NCI-H2081 (cell line): ENCODE measurements at places on chromosomes 7 and 10.

GRCh38 chr10:78170026-78170475 is 136.4 kb downstream of the RPS24 start:
- DNase-seq, result no peak

DNA sequence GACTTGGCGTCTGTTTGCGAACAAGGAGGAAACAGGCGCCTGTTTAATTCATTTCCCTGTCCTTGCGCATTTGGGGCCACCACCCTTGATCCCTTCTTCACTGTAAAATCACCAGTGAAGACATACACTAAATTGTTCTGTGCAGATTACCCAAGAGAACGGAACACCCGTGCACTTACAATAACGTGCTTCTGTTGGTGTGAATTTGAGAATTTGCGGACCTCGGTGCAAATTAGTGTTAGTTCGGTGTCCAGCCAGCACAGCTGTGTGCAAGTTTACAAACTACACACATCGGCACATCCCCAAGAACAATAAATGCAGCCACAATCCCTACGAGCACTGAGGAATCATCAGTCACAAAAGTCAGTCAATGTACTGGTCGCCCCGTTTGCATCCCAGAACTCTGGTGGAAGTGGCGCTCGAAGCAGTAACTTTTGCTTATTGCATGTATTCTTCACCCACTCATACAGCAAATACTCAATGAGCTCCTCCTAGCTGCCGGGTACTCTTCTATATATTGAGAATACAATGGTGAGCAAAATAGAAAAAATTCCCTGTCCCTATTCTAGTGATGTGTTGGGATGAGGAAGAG is 786 bp upstream of the CNOT4 start:
- no peak for DNase-seq

- DNase-seq, result no peak
Measured at GRCh38 chr7:87567052-87567451, 33.6 kb downstream of the ABCB1 start.

GRCh38 chr7:117675497-117676435 is 195.9 kb downstream of the CFTR start:
- DNase-seq, result no peak

DNA sequence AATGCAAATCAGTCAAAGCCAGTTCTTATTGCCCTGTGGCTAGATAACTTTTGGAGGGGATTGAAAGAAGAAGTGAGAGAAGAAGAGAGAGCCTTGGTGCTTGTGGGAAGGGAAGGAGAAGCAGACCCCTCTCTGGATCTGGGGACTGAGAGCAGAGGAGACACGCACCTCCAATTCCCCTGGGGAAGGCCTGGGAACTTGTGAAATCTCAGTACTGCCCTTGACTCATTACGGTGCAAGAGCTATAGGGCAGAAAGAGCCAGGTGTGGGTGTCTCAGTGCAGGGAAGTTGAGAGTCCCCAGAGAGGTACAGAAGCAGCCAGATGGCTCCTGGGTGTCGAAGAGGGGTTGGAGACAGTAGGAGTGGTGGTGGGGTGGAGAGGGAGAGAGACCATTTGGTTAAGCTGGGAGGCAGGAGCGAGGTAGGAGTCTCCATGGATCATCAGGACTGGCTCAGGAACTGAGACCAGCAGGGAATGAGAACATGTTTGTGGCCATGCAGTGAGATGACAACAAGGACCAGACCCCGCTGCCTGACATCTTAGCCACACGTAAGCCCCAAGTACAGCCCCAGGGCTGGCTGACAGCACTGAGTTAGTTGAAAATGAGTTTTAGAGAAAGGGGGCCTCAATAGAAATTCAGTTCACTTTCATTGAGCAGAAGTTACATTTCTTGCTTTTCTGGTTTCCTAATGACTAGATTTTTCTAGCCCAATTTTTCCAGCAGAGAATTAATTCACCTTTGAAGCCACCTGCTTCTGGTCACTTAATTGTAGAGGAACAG is 238.2 kb downstream of the BUB3 start:
- no peak for DNase-seq

DNA sequence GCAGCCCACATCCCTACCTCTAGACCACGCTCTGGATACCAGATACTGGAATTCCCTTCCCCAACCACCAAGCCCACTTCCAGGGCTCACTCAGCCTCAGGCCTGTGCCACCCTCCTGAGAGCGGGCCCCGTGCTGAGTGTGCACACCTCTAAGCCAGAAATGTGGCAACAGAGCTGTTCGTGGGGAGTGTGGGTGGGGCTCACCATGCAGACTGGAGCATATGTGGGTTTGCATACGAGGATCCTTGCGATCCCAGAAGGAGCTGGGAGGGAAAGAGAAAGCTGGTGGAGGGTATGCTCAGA is 13.0 kb upstream of the LIMK1 start:
- DNase-seq, result no peak

GRCh38 chr7:142030848-142031247 is 35.2 kb downstream of the MGAM start:
- DNase-seq, result no peak

GRCh38 chr7:140416560-140416959 is 12.7 kb downstream of the RAB19 start:
- DNase-seq, result no peak

GRCh38 chr10:5711642-5712041 is 27.0 kb downstream of the TASOR2 start:
- DNase-seq, result no peak

DNA sequence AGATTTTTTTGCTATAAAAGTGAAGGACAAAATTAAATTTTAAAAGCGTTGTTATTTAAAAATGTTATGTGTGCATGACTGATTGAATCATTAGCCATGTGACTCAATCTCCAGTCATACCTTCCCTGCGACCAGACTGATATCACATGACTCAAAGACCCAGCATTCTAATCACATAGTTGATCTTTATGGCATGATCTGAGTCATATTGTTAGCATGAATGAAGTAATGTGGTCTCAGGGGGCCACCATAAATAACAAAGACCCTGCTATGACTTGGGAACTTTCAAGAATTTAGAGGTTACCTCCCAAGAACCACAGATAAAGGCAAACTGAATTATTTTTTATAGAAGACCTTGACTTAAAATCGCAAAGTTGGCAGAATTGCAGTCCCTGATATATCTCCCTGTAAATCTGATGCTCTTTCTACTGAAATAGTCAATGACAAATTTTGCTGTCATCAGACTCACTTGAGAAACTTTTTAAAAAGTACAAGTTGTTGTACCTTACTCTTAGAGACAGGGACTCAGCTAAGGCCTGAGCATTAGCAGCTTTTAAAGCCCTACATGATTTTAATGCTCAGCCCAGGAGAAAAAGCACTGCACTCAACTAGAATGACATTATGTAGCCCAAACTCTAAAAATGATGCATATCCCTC is 717.3 kb downstream of the XPNPEP1 start:
- no peak for DNase-seq

DNA sequence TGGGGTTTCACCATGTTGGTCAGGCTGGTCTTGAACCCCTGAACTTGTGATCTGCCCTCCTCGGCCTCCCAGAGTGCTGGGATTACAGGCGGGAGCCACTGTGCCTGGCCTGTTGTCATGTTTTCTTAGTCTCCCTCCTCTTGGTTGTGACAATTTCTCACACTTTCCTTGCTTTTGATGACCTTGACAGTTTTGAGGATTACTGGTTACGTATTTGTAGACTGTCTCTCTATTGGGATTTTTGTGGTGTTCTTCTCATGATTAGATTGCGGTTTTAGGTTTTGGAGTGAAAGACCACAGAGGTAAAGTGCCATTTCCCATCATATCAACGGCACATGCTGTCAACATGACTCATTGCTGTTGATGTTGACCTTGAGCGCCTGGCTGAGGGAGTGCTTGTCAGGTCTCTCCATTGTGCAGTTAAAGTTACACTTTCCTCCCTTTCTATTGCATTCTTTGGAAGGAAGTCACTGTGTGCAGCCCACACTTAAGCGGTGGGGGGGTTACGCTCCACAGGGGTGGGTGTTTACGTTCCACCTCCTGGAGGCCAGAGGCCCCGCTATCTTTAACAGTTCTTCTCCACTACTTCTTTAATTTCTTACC is 10.8 kb downstream of the NEURL1 start:
- DNase-seq, result no peak

DNA sequence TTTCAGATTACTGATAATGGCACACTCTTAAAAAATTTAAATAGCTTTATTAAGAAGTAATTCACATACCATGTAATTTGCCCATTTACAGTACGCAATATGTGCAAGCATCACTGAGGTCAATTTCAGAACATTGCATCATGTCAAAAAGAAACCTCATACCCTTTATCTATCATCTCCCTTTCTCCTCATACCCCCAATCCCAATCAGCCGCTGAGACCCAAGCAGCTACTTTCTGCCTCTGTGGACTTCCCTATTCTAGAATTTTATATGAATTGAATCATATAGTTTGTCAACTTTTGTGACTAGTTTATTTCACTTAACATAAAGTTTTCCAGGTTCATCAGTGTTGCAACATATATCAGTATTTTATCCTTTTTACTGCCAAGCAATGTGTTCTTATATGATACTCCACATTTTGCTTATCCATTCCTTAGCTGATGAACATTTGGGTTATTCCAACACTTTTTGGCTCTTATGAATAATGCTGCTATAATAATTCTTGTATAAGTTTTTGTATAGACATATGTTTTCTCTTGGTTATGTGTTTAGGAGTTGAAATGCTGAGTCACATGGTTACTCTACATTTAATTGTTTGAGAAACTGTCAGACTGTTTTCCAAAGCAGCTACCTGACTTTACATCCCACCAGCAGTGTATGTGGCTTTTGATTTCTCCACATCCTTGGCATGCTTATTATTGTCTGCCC is 26.9 kb upstream of the TPK1 start:
- no peak for DNase-seq

DNA sequence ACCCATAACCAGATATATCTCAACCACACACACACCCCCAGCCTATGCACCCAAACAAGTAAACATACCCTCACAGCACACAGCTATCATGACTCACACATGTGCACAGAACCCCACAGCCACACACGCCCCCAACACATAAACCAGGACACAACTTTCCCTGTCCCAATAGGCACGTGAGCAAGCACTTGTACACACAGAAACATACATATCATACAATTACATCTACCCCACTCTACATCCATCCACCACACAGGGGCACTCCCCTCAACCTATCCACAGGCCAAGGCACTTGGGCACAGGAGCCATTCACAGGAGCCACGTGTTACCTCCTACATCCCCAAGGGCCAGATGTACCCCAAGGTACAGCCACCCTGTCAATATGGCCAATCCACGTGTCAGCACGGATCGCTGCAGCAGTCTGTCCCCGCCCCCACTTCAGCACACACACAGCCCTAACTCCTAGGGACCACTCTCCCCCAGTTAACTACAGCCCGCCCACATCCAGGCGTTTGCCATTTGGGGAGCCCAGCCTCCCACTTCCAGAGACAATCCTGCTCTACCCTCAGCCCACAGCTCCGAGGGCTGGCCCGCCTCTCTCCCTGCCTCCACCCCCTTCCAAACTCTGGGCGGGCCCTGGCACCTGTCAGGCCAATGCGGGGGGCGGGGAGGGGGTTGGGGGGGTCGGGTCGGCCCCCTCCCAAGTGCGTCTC is 163.5 kb downstream of the SH3PXD2A start:
- no peak for DNase-seq

DNA sequence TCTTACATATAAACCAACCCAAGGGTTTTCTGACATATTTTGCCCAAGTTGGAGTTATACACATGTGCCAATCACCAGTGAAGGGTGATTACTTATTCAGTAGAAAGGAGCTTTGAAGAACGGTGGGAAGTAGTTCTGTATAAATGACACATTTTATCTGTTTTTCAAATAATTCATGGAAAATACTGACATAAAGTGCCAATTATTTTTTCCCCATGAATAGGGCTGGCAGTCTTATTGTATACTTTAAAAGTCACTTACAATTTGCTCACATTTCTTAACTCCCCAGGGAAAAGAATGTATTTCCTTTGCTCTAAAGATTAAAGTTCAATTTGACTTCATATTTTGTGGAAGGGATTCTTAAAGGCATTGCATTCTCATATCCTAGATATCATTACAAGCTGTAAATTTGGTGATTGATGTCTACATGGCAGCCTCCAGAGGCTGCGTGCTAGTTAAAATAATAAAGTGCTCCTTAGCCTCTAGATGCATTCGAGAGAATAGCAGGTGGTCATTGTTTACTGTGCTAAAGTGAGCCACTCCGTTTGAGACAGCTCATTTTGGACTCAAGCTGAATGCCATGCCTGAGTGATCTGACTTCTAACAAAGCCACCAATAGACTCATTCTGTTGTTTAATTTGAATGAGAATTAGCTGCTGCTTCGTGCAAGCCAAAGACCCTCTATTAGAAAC is 148.8 kb upstream of the NRP1 start:
- peak; percentile 65 for DNase-seq

DNA sequence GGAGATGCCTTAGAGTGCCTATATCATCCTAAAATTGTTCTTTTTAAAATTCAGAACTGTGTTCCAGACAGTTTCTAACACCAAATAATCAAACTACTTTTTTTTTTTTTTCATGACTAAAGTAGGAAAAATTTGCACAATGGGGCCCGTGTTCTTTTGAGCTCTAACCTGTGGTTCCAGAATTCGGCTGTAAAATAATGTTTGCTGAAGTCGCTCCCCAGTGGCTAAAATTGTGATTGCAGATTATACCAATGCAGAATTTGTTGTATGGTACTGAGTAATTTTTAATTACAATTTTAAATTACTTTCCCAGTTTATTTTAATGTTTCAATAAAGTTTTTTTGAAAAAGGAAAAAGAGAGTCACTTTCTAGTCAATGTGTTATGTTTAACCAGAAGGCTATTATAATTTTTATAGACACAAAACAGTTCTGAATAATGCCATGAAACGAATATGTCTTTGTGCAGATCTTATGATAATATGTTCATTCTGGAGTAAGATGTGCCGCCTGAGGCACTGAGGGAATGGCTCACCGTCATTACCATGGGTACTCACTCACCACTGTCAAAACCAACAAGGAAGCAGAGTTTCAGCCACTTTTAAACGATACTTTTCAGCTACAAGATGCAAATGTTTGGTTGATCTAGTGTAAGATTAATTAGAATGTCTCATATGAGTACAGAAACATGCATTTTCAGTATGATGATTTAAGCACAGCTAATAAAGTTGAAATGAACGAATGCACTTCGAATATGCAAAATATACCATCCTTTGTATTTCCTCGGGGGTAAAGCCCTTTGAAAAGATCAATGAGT is 173.6 kb downstream of the PRKCQ start:
- no peak for DNase-seq

DNA sequence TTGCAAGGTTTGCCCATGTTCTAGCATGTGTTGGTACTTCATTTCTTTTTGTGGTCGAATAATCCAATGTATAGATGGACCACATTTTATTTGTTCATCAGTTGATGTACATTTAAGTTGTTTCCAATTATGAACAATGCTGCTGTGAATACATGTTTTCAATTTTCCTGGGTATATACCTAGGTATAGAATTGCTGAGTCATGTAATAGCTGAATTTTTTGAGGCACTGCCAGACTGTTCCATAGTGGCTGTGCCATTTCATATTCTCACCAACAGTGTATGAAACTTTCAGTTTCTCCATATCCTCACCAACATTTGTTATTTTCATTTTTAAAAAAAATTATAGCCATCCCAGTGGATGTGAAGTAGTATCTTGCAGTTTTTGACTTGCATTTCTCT is 90.5 kb downstream of the EZH2 start:
- no peak for DNase-seq
